ENCODE measurements at places on chromosomes 5 and 9.

DNA sequence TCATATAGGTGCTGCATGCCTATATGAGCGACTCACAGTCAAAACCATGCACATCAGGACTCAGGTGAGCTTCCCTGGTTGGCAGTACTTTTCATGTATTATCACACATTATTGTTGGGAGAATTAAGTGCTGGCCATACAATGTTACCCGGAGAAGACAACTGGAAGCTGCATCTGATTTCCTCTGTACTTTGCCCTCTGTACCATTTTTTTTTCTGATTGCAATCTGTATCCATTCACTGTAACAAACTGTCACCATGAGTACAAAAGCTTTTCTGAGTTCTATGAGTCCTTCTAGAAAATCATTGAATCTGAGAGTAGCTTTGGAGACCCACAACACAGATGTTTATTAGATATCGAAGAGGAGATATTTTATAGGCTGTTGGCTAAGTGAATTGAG lies 651.0 kb downstream of the NR2F1-AS1 start:
- DNase-seq, result no peak

DNA sequence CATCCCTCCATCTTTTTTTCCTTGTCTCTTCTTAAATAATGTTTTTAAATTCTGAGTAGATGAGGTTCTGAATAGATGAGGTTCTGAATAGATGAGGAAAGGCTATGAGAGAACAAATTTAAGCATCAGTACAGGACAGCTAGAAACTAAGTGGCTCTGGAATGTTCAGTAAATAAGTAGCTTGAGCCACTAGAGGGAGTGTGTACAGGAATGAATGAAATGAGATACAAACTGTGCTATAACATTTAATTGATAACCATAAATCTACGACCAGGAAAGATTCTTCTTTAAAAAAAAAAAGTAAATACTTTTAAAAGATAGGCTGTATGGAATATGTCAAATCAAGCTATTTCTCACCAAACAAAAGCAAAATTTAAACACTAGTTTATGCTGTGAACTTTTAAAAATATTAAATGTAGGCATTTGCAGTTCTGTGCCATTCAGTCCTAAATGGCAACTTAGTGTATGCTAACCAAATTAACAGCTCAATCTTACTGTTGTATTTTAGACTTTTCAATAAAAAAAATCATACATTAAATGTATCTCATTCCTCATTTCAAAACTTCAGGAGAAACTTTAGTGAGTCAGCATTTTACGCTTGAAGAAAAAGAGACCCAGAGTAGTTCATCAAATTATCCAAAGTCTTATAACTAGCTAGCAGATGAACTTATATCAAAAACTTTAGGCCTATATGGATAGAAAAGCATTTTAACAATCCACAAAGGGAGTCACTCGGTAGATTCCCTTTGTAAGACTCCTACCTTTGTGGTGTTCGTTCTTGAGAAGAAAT lies 70.4 kb upstream of the SNX2 start:
- DNase-seq, result peak; percentile 8

GRCh38 chr9:28941856-28942255 lies 1368.6 kb upstream of the C9orf72 start:
- DNase-seq, result no peak

DNA sequence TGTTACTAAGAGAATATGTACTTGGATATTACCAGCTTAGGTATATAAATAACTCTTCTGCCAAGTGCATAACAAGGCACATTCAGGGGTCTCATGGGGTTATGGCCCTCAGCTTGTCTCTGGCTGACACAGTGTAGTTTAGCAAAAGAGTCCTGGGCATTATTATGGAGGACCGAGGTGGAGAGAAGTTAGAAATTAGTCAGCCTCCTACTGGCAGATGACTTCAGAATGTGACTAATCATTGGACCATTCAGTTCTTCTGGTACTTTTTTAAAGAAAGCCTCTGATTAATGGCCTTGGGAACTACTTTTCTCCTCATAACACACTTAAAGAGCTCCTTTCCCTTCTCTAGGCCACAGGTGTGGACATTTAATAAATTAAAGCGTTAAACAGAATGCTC lies 178.9 kb downstream of the SH3GL2 start:
- no peak for DNase-seq

- DNase-seq, result no peak
Measured at GRCh38 chr9:125888211-125888610, 141.0 kb downstream of the PBX3 start.

DNA sequence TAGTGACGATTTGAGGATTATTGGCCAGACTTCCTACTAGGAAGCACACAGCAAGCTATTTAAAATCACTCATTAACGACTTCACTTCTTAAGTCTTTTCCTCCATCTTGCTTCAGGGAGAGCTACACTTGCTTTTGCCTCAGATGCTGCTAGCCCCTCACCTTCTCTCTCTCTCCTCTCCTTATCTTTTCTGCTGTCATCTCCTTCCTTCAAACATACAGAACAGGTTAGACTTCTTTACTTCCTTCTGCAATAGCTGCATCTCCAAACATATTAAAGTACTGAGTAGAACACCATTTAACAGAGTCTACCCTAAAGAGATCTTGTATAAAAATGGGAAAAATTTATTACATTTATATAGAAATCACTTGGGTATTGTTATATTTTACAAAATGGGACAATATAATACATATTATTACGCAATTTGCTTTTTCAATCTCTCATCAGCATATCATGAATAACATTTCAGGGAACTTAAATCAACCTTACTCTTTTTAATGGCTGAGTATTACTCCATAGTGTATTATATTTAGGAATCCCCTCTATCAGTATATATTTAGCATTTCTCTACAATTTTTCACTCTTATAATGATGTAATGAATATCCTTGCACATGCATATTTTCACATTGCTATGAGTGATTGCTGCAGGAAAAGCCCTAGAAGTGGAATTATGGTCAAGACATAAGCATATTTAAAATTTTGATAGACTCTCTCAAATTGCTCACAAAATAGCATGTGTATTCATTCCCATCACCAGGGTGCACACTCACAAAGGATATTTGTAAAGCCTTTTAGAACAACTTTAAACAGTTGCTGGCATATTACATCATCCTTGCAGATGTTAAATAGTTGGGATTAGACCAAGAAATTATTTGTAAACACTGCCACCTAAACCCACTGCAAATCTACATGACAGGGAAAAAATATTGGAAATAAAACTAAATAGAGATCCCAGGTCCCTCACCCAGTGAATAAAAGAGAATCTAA lies 164.5 kb upstream of the NFIB start:
- peak; percentile 72 for DNase-seq

DNA sequence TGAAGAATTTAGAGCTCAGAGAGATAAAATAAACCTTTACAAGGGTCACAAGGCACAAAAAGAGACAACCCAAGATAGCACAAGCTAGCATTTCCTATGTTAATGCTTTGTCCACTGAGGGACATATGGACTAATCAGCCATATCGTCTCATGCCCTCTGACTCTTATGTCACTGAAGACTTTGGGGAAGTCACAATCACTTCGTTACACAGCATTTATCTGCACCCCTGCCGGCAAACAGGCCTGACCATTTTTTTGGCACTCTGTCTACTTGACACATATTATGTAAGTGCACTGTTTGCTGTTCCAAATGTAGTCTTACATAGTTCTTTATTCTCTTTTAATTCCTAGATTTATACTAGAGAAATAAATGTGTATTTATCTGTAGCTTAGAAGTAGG lies 13.9 kb upstream of the BNC2 start:
- no peak for DNase-seq

- no peak for DNase-seq
Measured at GRCh38 chr9:108363311-108363710, 492.5 kb downstream of the ACTL7B start.

DNA sequence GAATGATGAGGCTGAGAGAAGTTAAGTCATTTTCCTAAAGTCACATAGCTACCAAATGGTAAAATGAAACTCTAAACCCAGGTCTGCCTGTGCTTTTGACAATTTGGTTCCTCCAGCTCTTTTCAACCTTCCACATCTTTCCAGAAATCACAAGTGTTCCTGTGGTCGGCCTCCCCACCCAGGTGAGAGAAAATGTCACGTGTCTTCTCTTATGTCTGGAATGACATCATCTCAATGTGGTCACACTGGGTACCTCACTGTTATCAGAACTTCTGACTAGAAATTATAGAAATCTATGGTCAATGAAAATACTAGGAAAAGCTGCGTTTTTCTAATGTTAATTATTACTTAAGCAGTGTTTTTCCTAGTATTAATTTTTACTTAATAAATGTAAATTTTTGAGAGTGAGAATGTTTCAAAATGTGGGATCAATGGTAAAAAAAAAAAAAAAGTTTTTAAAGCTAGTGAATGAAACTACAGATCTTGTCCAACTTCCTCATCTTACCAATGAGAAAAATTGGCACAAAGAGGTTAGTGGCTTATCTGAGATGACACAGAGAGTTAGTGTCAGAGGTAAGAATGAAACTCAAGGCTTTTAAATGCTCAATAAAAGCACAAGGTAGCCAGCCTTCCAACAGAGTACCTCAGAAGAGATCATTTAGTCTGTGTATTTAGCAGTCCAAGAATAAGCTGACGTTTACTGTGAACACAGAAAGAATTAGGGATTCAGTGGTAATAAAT lies 228.7 kb upstream of the NR4A3 start:
- no peak for DNase-seq

GRCh38 chr5:179732918-179733771 lies 523 bp downstream of the MAML1 start:
- DNase-seq, result no peak

GRCh38 chr5:179793468-179794139 lies at the start of gene LTC4S:
Gene LTC4S (plus strand): TSS chr5:179793986. CDS start chr5:179794081, 95 bp downstream.
- DNase-seq, result no peak

DNA sequence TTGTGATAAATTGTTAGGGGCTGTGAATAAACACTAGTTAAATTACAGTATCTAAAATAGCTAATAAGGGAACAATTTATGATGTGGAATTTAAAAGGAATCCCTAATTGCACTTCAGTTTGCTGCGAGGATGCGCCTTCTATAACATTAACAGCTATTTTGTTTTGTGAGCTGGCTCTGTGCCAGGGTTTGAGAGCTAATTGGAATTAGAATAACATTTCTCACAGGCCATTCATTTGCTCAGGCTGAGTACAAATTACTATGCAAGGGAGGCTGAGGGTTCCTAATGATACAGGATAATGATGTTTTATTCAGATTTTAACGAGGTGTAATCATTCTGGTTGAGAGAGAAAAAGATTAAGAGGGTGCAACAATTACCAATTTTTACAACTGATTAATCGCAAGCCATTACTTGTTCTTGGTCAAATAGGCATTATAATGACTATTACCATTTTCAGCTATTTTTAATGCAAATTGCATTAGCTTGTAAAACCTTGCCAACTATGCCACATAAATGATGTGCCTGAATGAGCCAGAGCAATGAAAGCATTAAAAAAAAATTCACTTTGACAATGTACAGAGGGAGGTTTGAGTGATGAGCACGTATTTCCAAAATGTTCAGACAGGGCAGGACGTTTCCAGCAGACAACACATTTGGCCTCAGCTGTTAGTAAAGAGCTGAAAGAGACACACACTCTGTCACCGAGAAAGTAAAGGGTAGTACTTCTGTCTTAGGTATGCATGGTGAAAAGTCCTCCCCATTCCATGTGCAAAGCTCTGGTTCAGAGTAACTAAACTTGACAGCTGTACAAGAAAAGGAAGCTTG lies 576.5 kb downstream of the TLE1 start:
- no peak for DNase-seq

- no peak for DNase-seq
Measured at GRCh38 chr9:79604921-79605562, 33.3 kb downstream of the TLE4 start.

- no peak for DNase-seq
Measured at GRCh38 chr5:57225553-57225952, 51.7 kb downstream of the GPBP1 start.

- no peak for DNase-seq
Measured at GRCh38 chr5:159571501-159572244, 241.4 kb upstream of the IL12B start.

DNA sequence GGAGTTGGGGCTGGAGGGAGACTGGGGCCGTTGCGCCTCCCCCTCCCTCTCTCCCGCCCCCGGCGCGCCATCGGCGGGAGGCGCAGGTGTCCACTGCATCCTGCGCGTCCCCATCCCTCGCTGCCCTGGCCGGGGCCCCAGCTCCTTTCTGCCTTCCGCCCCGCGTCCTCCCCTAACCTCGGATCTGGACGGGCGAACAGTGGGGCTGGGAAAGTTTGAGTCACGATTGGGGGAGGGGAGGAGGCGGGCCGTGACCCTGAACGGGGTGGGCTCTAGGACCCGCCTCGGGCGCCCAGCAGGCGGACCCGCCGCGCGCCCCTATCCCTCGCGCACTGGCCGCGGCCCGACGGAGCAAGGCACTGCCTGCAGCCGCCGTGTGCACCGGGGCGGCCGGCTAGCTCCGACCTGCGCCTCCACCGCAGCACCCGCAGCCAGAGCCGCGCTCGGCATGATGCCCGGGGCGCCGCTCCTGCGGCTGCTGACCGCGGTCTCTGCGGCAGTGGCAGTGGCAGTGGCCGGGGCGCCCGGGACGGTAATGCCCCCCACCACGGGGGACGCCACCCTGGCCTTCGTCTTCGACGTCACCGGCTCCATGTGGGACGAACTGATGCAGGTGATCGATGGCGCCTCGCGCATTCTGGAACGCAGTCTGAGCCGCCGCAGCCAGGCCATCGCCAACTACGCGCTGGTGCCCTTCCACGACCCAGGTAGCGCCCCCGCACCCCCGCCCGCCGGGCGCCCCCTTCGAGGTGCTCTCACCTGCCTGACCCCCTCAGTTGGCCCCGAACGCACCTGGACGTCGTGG lies at the start of gene HMCN2:
Gene HMCN2, plus strand, starts transcription at position 330 of the 805 bp plus-strand sequence. Its CDS starts 119 bp downstream, at position 449.
- no peak for DNase-seq
